Lower lobe of right lung (tissue), 2 donors: ENCODE measurements at places on chromosomes 12 and 14. TPM values are rescaled to one million over a fixed set of nuclear protein-coding genes. Genes with fewer than 3 reads are reported as not detected.

DNA sequence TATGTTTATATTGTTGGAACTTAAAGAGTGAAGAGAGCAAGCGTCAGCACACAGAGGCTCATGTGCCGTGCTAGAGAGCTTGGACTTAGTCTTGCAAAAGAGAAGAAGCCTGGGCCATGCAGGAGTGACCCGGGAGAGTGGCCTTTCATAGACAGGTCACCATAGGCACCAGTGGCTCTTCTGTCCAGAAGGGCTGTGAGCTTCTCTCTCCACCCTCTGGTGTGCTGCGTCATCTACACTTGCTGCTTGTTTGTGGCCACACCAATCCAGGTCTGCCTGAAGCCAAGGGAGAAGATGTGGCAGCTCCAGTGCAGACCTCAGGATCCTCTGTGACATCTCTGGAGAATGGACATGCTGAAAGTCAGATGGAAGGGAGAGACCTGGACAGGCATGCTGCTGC, 74.4 kb downstream of the NTF3 start:
- DNase-seq: no peak

- DNase-seq: peak; percentile 72
Measured at GRCh38 chr12:122080149-122081082, 1.9 kb downstream of the MLXIP start.

Gene GAS2L3
- total RNA-seq: 19.4 TPM

DNA sequence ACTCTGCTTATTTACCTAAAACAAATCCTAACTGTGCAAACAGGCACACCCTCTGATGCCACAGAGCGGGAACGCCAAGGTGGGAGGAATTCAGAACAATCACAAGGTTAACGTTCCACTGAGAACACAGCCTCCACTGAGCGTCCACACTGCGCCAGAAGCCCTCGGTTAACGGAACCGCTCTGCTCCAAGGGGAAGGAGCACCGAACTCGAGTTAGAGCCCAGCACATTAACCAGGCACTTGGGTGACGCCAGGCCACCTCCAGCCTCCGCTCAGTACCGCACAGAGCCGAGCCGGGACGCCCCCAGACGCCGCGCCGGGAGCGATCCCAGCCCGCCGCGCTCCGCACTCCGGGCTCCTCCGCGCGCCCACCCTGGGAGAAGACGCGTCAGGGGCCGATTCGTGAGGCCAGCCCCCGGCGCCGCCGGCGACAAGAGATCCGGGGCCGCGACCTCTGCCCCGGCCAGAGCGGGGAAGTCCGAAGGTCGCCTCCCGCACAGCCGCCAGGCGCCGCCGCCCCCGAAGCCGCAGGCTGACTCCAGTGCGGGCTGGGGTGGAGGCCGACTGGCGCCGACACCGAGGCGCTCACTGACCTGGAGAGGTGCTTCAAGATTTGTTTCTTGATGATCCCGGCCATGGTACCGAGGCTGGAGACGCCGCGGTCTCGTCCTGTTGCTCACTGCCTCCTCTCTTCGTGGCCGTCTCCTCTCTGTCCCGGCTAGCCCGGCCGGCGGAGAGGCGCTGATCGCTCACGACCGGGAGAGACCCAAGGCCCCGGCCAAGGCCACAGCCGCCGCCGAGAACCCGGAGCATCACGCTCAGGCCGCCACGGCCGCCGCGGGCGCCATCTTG, 450 bp downstream of the BLTP3B start:
- peak; percentile 67 for DNase-seq

DNA sequence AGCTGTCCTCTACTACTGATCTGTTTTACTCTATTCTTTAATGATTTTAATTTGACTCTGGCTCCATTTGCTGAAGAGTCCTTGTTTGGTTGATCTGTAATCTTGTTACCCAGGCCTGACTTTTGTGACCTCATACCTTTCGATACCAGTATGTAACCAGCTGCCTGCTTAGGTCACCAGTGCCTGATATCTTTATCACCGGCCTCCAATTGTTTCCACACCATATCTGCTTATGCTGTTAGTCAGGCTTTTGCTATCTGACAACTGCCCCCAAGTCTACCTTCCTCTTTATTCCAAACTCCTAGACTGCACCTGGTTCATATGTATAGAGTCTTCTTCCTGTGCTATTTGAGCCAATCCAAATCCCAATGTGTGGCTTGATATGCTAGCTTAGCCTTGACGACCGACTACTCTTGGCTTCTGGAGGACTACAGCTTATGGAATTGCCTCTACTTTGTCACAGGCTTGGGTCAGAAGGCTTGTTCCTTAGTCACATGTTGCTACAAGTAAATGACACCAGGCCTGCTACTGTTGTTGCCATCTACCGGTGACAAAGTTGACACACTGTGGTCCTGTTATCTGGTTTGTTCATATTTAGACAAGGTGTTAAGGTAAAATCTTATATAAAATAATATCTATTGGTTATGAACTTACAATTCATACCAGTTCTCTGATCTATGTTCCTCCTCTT, 193.9 kb downstream of the TRHDE start:
- DNase-seq: no peak

Gene RNASE1
- total RNA-seq: 694 TPM

- no peak for DNase-seq
Measured at GRCh38 chr14:102873131-102873530, 49.3 kb upstream of the AMN start.
